Tongue (tissue), 3 donors: ENCODE measurements at places on chromosomes 5 and 9. TPM values are rescaled to one million over a fixed set of nuclear protein-coding genes. Genes with fewer than 3 reads are reported as not detected.

DNA sequence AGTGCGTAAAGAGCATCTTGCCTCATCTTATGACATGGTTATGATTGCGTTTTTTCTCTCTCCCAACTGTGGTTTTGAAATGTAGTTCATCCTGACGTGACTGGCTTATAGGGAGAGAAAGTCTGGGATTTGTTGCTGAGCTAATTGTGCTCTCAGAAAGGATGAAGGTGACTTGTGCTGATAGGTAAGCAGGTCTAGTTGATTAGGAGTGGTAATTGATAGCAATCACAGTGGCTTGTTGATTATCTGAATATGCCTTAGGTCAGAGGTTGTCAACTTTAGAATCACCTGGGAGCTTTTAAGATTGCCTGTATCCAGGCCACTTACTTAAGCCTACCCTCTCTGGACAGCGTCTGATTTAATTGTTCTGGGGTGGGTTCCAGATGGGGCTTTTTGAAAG is 117.8 kb downstream of the TLE4 start:
- no peak for DNase-seq

- no peak for DNase-seq
These were observed 58.3 kb upstream of the MAP3K1 start for GRCh38 chr5:56757077-56757476.

- DNase-seq: no peak
These were observed 32.3 kb downstream of the ERCC6L2 start for GRCh38 chr9:95907794-95908193.

GRCh38 chr5:179436321-179437122 is 91.3 kb upstream of the ADAMTS2 start:
- no peak for DNase-seq

The ZNF483 gene
- total RNA-seq: 9.3 TPM

The HAND1 gene
- not detected for total RNA-seq

The SFXN1 gene
- total RNA-seq: 38.5 TPM

The DBN1 gene
- total RNA-seq: 58.3 TPM
